ENCODE measurements at places on chromosomes 1 and 21. TPM values are rescaled to one million over a fixed set of nuclear protein-coding genes. Genes with fewer than 3 reads are reported as not detected.

LRRC53 gene
- not detected for total RNA-seq

DNA sequence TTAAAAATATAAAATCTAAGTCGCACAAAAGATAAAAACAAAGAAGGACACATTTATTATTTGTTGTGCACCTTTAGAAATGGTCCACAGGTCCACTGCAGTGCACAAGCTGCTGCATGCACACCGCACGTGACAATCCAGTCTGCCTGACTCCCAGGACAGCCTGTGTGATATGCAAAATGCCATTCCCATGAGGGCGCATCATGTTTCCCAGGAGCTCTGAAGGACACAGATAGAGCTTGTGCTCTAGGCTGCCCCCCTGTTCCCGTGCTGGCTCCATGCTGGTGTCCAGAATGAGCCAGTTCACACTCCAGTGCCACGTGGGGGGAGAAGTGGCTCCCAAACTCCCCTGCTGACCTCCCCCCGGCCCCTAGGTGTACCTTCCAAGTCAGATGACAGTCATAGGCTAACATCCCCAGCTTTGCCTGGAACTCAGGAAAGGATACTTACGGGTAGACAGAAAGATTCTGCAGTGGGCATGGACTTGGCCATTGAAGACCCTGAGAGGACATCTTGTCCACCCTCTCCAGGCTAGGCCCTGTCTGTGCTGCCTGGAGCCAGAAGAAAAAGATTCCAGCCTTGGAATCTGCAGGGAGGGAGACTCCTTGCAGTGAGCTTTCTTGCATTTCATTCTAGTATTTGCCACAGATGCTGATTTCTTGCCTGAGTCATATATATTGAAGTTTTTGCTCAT lies 26.3 kb downstream of the RAB7B start:
- no peaks in the 10 kb centered on the region for H3K4me1 ChIP-seq
- no peaks in the 10 kb centered on the region for H3K27me3 ChIP-seq

DNA sequence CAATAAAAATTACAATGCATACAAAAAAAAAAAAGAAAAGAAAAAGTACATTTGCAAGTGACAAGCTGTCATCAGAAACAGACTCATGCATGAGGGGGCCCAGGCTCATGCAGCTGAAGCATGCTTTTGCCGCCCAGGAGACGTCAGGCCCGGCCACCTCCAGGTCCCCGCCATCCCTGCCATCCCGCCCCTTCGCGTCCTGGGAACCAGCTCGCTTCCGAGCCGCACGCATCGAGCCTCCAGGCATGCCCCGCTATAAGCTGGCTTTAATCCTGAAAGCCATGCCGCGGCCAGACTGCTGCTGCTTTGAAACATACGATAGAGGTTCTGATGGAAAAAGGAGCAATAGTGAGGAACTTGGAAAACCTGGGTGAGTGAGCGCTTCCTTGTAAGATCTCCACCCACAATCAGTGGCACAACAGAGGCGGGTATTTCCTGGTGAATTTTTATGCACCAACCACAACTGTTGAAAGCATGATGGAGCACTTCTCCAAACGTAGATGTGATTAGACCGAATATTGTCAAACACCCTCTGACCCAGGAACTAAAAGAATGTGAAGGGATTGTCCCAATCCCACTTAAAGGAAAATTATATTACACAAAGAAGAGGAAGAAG lies 113.7 kb downstream of the FAF1 start:
- H3K4me1 ChIP-seq, result peaks cover 2% of the 10 kb centered on the region
- no peak overlapping the region for H3K4me3 ChIP-seq
- no peak overlapping the region for H3K27ac ChIP-seq
- H3K27me3 ChIP-seq, result no peaks in the 10 kb centered on the region
- DNase-seq, result no peak
- H3K36me3 ChIP-seq, result peaks cover 12% of the 10 kb centered on the region

DNA sequence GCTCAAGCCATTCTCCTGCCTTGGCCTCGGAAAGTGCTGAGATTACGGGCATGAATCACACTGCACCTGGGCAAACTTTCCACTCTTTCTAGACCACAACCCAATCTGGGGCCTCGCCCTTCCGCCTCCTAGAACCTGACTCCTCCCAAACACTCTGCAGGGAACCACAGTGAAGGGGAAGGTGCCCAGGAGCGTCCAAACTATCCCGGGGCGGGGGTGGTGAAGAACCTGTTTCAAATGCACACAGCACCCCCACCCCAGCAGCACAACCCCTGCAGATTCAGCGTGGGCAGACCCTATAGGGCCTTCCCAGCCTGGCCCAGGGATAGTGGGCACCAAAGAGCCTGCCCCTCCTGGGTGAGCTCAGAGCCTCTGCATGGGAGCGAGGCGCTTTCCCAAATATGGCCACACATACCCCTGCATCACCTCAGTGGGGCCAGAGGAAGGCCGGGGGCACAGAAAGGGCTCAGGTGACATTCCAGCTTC lies 86.9 kb downstream of the STUM start:
- no peak for DNase-seq
- H3K27ac ChIP-seq, result no peak overlapping the region
- no peaks in the 10 kb centered on the region for H3K27me3 ChIP-seq
- peaks cover 18% of the 10 kb centered on the region for H3K36me3 ChIP-seq
- no peak overlapping the region for H3K4me3 ChIP-seq
- no peaks in the 10 kb centered on the region for H3K4me1 ChIP-seq

DNA sequence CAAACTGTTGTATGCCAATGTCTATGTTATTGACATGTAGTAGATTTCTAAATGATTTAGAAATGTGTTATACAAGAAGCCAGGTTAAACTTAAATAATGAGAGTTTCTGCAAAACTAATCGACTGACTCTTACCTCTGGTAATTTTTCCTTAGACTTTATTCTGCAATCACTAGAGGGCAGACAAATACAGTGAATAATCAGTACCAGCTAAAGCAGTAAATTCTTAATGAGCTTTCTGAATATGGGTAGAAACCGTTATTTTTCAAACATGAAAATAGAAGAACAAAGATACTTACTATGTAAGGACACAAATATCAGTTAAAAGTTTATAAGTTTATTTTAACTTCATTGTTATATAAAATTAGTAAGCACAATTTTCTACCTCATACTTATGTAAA lies 97.9 kb upstream of the RGS1 start:
- no peak for DNase-seq
- H3K4me3 ChIP-seq, result no peak overlapping the region
- H3K27ac ChIP-seq, result no peak overlapping the region
- no peaks in the 10 kb centered on the region for H3K27me3 ChIP-seq
- H3K36me3 ChIP-seq, result no peaks in the 10 kb centered on the region
- H3K4me1 ChIP-seq, result peaks cover 2% of the 10 kb centered on the region

GRCh38 chr1:14220324-14220723 lies 378.2 kb upstream of the KAZN start:
- DNase-seq, result no peak
- no peaks in the 10 kb centered on the region for H3K27me3 ChIP-seq
- H3K27ac ChIP-seq, result no peak overlapping the region
- no peak overlapping the region for H3K4me3 ChIP-seq
- no peaks in the 10 kb centered on the region for H3K36me3 ChIP-seq

DNA sequence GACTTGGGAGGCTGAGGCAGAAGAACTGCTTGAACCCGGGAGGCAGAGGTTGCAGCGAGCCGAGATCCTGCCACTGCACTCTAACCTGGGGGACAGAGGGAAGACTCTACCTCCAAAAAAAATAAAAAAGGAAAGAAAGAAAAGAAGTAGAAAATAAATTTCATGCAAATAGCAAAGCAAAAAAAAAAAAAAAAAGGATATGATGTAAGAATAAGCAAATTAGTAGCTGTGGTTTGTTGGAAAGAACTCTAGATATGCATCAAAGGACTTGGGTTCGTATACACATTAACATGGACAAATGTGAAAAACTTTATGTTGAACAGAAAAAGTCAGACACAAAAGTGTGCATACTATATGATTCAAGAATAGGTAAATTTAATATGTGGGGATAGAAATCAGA lies 11.9 kb downstream of the WASF2 start:
- no peak for DNase-seq
- no peaks in the 10 kb centered on the region for H3K27me3 ChIP-seq
- H3K27ac ChIP-seq, result peak overlapping the region; percentile 31
- no peak overlapping the region for H3K4me3 ChIP-seq
- H3K4me1 ChIP-seq, result peaks cover 48% of the 10 kb centered on the region
- peaks cover 8% of the 10 kb centered on the region for H3K36me3 ChIP-seq

DNA sequence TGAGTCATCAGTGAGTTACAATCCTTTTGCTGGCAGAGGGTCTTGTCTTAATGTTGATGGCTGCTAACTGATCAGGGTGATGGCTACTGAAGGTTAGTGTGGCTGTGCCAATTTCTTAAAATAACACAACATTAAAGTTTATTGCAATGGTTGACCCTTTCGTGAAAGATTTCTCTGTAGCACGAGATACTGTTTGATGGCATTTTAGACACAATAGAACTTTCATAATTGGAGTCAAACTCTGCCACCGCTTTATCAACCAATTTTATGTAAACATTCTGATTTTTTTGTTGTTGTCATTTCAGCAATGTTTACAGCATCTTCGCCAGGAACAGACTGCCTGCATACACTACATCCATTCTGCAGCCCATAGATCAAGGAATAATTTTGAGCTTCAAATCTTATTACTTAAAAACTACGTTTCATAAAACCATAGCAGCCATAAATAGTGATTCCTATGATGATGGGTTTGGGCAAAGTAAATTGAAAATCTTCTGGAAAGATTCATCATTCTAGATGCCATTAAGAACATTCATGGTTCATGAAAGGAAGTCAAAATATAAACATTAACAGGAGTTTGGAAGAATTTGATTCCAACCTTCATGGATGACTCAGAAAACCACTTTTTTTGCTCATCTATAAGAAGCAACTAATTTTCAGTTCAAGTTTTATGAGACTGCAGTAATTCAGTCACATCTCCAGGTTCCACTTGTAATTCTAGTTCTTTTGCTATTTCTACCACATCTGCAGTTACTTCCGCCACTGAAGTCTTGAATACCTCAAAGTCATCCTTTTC lies 85.9 kb downstream of the TYW3 start:
- H3K36me3 ChIP-seq, result no peaks in the 10 kb centered on the region
- DNase-seq, result no peak
- H3K27me3 ChIP-seq, result no peaks in the 10 kb centered on the region
- no peak overlapping the region for H3K4me3 ChIP-seq

- no peaks in the 10 kb centered on the region for H3K36me3 ChIP-seq
- H3K27ac ChIP-seq, result no peak overlapping the region
- H3K4me3 ChIP-seq, result no peak overlapping the region
- no peak for DNase-seq
- peaks cover 16% of the 10 kb centered on the region for H3K4me1 ChIP-seq
Measured at GRCh38 chr1:21594935-21595897, 73.9 kb downstream of the RAP1GAP start.

DNA sequence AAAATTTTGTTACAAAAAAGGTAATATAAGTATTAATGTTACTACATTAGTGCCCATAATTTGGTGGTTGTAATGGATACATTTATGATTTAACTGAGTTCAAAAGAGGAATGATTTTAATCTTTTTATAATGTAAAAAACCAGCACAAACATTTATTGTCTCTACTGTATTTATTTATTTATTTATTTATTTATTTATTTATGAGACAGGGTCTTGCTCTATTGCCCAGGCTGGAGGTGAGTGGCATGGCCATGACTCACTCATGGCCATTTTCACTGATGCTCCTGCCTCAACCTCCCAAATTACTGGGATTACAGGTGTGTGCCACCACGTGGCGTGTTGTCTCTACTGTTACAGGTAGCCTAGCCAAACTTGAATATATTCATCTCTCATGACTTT lies 21.9 kb downstream of the SPEN start:
- H3K4me3 ChIP-seq, result no peak overlapping the region
- no peaks in the 10 kb centered on the region for H3K27me3 ChIP-seq

DNA sequence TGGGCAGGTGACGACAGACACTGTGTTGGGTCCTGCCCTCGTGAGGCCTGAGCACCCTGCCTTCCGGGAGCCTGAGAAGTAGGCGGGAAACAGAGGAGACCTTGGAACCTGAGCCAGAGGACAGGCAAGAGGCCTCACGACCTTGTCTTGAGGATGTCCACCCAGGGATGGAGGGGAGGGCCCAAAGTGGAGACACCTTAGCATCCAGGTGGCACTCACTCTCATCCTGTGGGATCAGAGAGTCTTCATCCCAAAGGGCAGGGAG lies 347.2 kb downstream of the NPHP4 start:
- H3K4me3 ChIP-seq, result no peak overlapping the region
- no peak overlapping the region for H3K27ac ChIP-seq
- H3K36me3 ChIP-seq, result no peaks in the 10 kb centered on the region
- H3K27me3 ChIP-seq, result no peaks in the 10 kb centered on the region

DNA sequence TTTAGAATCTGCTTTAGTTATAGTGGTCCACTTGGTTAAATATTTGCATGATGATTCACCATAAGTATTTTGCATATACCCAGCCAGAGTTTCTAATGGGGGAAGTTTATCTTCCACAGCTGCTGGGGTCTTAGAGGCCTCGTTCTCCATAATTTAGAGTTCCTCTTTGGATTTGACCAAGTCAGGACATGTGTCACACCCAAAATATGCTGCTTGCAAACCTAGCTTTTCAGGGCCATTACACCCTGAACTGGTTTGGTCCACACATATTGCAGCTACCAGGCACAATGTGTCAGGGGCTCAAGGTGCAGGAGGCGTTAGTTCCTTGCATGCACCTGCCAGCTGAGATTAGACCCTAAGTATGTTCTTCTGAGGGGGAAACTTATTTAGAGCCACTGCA lies 17.1 kb upstream of the FMO4 start:
- H3K27ac ChIP-seq, result no peak overlapping the region
- peaks cover 2% of the 10 kb centered on the region for H3K27me3 ChIP-seq
- peaks cover 25% of the 10 kb centered on the region for H3K4me1 ChIP-seq
- peaks cover 4% of the 10 kb centered on the region for H3K36me3 ChIP-seq
- H3K4me3 ChIP-seq, result no peak overlapping the region

DNA sequence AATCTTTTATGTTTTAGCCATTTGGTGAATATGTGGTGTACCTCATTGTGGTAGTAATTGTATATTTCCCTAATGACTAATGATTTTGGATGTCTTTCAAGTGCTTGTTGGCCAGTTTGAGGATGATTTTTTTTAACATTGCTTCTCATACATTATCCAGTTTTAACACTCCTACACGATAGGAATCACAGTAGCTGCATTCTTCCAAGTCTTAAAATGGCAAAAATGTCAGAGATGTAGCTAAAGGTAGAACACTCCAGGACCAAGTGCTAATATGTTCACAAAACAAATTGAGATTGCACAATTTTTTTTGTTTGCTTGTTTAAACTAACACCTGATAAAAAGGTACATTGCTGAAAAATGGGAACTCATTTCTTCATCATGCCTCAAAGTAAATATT lies 11.7 kb downstream of the USP25 start:
- H3K27me3 ChIP-seq, result no peaks in the 10 kb centered on the region
- no peak overlapping the region for H3K4me3 ChIP-seq
- no peak overlapping the region for H3K27ac ChIP-seq
- peaks cover 19% of the 10 kb centered on the region for H3K36me3 ChIP-seq
- H3K4me1 ChIP-seq, result peaks cover 42% of the 10 kb centered on the region

DNA sequence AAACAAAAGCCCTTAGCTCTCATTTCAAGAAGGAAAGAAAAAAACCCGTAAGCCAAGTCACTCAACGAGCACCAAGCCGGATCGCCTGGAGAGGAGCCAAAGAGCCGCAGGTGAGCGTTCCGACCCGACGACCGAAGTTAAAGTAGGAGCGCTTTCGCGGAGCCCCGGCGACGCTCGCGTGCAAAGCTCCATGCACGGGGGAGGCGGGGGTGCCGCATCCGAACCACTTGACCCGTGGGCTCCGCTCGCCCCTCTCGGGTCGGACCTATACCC lies 382 bp downstream of the GPBP1L1 start:
- no peaks in the 10 kb centered on the region for H3K27me3 ChIP-seq
- H3K4me1 ChIP-seq, result peaks cover 48% of the 10 kb centered on the region
- no peak for DNase-seq
- H3K4me3 ChIP-seq, result peak overlapping the region; percentile 99
